ENCODE measurements at places on chromosomes 7 and 10. TPM values are rescaled to one million over a fixed set of nuclear protein-coding genes. Genes with fewer than 3 reads are reported as not detected.

DNA sequence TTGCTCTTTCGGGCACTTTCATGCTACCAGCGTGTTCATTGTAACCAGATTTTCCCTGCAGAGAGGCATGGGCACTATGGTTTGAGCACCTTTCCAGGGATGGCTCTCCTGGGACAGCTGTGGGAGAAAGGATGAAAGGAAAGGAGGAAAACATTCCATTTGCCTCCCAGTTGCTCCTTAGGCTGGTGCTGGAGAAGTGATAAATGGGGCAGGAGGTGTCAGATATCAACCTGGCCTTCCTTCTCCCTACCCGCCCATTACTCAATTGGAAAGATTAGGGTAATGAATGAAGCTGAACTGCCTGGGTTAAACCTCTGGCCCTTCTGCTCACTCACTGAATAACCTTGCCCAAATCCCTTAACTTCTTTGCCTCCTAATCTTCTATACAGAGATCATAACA, 228.4 kb downstream of the PLXNA4 start:
- DNase-seq = no peak

Gene TMEM225B
- 1.3 TPM for polyA plus RNA-seq

- DNase-seq = no peak
Measured at GRCh38 chr10:110853921-110854605, 17.7 kb upstream of the PDCD4 start.

GRCh38 chr7:69768986-69769595, 170.8 kb downstream of the AUTS2 start:
- no peak for DNase-seq

- no peak for DNase-seq
Measured at GRCh38 chr10:88920198-88920597, 32.4 kb downstream of the ACTA2 start.

DNA sequence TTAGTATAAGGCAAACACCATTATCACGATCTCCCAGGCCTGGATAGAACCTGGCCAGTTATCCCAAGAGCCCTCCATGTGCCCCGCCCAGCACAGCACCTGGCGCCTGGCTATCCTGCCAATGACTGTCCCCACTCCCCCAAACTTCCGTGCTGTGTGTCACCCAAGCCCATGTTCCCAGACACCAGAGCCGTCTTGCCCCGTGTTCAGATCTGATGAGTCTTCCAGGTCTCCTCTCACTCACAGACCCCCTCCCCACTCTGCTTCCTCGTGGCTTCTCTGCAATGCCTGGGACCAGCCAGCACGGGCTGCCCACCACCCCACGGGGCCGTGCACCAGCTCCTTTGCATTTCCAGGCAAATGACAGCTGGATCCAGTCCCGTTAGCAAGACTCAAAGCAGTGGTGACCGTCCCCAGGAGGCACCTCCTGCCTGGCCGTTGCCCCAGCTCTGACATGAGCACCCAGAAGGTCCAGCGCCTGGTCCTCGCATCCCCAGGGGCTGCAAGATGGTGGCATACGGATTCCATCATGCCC, 43.8 kb upstream of the INPP5A start:
- DNase-seq = no peak

Gene IGF2BP3
- not detected for polyA plus RNA-seq

DNA sequence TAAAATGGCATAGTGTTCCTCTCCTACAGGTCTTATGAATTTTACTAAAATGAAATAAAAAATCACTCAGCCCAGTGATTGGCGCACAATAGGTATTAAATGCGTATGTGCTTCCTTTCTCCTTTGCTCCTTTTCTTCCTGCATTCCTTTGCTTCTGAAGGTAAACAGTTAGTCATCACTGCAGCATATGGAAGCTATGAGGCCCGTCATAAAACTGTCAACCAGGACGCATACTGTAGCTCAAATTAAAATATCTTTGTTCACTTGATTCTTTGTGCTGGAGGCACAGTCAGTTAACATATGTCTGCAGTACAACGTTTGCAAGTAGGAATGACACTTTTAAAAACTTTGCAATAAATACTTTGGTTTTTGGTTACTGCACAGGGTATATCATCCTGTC, 374.7 kb downstream of the TCERG1L start:
- DNase-seq = no peak

GRCh38 chr7:8254667-8255066, 7.3 kb downstream of the ICA1 start:
- no peak for DNase-seq

GRCh38 chr10:110226543-110226925, 19.1 kb downstream of the MXI1 start:
- peak; percentile 77 for DNase-seq

Gene CNTNAP2
- 1.1 TPM for polyA plus RNA-seq

DNA sequence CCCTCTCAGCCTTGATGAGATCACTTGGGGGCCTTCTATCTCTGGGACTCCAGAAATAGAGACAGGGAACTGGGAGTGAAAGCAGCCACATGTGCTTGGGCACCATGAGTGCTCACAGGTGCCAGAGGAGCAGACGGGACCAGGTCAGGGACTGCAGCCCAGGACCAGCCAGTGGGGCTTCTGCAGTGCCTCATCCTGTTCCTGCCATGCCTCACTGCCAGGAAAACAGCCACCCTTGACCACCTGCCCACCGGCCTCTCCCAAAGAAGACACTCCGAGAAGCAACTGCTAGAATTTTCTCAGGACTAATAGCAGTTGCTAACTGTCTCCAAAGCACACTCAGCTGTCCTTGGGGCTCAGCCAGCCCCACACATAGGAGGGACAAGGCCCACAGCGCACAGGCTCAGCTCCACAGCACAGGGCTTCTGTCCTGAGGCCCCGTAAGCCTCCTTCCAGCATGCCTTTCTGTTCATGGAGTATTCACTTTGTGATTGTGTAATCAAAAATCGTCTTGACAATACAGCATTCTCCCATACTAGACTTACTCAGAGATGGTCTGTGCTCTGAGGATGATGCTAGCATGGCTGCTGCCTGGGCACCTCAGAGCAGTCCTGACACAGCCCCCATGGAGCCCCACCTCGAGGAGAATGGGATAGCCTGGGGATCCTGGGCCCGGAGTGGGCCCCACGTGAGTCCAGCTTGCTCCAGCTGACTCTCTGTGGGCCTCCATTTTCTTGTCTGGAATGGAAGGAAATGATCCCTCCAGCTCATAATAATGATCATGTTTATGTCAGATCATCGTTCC, 115.7 kb upstream of the RET start:
- DNase-seq = no peak

DNA sequence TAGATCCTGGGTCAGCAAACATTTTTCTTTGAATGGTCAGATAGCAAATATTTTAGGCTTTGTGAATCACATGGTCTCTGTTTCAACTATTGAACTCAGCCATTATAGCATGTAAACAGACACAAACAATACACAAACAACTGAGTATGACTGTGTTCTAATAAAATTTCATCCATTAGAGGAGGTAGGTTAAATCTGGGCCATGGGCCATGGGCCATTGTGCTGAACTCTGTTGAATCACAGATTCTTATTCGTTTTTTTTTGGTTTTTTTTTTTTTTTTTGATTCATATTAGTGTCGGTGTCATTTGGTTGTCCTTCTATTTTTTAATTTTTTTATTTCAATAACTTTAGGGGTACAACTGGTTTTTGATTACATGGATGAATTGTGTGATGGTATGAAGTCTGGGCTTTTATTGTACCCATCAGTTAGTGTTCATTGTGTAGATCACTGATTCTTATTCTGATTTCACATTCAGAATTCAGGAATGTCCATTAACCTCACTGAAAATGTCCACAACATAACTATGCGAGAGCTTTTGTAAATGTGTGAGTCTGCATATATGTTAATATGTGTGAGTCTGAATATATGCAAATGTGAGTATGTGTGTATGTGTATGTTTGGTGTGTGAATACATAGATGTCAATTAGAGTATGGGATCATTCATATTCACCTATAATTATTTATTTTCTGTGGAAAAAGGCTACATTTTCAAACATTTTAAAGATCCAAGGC, 443.7 kb upstream of the GRM3 start:
- DNase-seq = no peak

Gene TAS2R3
- polyA plus RNA-seq = not detected

GRCh38 chr7:50281680-50282445, 22.7 kb upstream of the IKZF1 start:
- peak; percentile 20 for DNase-seq

- no peak for DNase-seq
Measured at GRCh38 chr7:110557-111232, 81.7 kb upstream of the FAM20C start.

Gene HTR5A
- not detected for polyA plus RNA-seq

Gene SRI
- 297 TPM for polyA plus RNA-seq

DNA sequence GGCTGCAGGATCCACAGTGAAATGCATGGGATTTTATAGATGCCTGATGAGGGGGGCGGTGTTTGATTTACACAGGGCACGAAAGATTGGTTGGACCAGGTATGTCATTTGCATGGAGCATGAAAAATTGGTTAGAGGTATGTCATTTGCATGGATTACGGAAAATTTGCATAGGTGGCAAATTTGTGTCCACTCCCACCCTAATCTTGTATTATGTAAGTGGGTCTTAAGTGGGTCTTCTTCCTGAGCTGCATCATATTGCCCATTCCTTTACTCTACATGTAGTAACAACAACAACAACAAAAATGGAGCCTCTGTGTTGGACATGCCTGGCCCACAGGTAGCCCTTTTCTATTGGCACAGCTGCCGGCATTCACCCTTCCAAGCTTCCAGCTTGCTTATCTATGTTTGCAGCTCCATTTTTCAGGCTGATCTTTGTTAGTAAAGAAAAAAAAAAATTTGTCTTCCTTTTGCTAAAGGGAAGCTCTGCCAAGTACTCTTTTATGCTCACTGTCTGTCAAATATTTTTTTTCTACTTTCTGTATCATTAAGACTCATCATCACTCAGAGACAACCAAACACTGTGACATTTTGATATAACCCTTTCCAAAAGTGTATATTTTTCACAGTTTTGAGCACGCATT, 10.3 kb upstream of the ZNF273 start:
- DNase-seq = no peak

Gene DAGLB
- 6.0 TPM for polyA plus RNA-seq

Gene OR2A7
- polyA plus RNA-seq = not detected

DNA sequence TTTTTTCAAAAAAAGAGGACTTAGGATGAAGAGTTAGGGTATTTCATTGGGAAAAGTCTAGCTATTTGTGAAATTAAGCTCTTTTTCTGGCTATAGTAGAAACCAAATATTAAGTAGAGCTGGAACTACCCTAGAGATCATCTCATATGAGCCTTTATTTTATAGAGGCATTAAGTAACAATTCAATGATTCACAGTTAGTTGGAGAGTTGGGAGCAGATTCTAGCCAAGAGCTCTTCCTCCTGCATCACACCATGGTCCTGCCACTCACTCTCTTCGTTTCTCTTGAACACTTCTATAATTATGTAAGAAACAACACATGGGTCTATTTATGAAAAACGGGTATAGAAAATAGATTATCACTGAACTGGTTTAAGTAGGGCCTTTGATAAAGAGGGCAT, 76.1 kb upstream of the ANK3 start:
- no peak for DNase-seq
